ENCODE measurements at places on chromosomes 2 and 18.
A peak's percentile ranks its signal among the peaks of the same experiment; 100 is the strongest.

DNA sequence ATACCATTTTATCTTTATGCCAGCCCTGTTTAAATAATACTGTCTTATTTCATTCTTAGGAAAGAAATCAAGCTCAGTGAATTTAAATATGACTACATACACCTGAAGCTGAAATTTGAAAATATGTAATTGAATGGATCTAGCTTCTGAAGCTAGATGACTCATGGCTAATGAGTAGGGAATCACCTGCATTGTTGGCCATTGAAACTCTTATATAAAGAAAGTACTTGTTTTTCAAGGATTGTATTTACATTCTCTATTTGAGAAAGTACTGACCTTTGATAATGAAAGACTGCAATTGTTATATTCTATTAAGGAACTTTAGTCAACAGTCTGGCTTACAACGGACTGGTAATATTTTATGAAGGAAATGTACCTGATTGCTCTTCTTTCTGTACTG, 346.7 kb upstream of the LRATD1 start:
- no peak for DNase-seq

- peak; percentile 2 for DNase-seq
These were observed 10.4 kb upstream of the FAM228A start for GRCh38 chr2:24164416-24164973.

GRCh38 chr18:10405014-10405493, 49.4 kb upstream of the APCDD1 start:
- DNase-seq: no peak

GRCh38 chr2:66442516-66443185, 7.7 kb downstream of the MEIS1 start:
- no peak for DNase-seq

DNA sequence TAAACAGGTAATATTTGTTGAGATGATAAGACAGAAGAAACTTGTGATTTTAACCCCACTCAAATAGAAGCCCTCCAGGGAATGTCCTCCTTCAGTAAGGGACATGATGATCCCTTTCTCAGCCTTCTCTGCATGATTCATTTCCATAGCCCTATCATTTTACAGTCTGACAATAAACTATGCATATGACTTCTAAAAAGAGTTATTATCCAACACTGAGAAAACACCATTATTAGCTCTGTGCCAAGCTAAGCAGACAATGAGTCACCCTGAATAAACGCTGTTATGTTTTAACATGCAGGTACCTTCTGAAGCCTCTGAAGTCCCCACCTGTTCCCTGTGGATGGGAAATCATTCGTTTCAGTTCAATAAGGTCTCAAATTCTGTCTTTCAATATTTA, 54.7 kb downstream of the DTNB start:
- peak; percentile 68 for DNase-seq

DNA sequence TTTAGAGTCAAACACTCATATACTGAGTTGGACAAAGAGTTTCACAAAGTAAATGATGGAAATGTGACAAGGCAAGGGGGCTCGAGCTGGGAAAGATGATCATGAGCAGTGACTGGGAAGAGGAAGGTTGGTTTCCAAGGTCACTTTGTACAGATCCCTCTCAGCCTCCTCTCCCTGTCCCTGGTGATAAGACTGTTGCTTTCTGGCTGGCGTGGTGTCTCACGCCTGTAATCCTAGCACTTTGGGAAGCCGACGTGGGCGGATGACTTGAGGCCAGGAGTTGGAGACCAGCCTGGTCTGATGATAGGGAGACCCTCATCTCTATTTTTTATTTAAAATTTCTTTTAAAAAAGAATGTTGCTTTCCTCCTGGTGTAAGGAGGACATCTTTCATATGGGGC, 86.6 kb upstream of the STPG4 start:
- no peak for DNase-seq

GRCh38 chr2:165060411-165060810, 105.1 kb upstream of the SLC38A11 start:
- no peak for DNase-seq

- no peak for DNase-seq
These were observed 32.9 kb downstream of the KCNE4 start for GRCh38 chr2:223084873-223085272.

DNA sequence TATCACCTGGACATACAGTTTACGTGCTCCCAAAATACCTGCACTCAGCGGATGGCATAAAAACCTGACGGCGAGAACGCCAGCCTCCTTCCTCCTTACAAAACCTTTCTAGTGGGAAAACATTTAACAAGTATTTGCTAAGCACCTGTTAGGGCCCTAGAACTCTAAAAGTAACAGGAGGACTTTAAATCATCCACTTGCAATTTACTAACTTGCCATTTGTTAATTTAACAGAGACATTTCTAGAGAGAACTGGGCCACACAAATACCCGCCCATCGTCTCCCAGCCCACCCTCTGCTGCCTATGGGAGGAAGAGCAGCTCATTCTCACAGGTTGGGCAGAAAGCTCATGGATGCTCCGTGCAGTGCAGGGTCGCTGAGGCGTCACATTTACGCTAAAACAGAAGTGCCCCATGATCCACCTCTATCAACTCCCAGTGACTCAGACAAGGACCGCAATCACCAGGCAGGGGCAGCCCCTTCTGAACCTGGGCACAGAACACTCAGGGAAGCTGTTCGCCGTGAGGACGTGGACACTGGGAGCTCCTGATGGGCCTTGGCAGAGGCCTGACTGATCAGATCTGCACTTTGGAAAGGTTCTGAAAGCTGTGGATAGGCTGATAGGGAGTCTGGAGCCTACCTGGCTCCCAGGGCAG, 106.9 kb downstream of the HDAC4 start:
- no peak for DNase-seq

- peak; percentile 35 for DNase-seq
These were observed 144.8 kb downstream of the FAM124B start for GRCh38 chr2:224257156-224257555.

GRCh38 chr2:53445383-53446070, 322.1 kb upstream of the CHAC2 start:
- peak; percentile 55 for DNase-seq

DNA sequence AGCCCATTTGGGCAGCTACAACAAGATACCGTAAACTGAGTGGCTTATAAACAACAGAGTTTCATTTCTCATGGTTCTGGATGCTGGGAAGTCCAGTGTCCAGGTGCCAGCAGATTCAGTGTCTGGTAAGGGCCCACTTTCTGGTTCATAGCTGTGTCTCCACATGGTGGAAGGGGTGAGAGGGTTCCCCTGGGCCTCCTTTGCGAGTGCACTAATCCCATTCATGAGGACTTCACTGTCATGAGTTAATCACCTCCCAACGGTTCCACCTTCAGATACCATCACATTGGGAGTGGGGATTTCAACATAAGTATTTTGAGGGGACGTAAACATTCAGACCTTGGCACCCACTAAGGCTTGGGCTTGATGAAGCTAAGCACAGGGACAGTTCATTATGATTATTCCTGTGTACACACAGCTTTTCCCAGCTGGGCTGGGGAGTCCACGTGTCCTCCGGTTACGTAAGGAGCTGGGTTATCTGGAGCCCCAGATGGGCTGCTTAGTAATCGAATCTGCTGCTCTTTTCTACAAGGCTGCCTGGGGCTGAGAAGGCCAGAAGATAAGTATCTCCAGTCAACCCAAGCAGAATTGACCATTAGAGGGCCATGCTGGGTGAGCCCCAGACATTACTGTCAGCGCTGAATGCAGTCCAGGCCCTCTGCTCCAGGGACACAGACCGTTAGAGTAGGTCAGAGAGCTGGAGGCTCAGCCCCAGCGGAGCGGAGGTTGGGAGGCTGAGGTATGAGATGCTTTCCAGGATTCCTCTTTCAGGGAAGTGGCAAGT, 42.7 kb downstream of the EPAS1 start:
- DNase-seq: no peak

DNA sequence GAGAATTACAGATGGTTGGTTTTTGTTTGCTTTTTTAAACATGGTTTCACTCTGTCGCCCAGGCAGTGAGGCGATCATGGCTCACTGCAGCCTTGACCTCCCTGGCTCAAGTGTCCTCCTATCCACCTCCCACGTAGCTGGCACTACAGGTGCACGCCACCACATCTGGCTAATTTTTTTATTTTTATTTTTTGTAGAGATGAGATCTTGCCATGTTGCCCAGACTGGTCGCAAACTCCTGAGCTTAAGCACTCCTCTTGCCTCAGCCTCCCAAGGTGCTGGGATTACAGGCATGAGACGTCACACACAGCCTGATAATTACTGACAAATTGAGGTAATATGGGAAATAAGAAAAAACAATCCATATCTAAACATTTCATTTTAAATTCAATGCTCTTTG, 110.5 kb upstream of the ZSWIM2 start:
- no peak for DNase-seq
